ENCODE measurements at places on chromosomes 6 and 20.

- DNase-seq, result no peak
Observed at GRCh38 chr20:38680500-38681306, 43.6 kb upstream of the SLC32A1 start.

DNA sequence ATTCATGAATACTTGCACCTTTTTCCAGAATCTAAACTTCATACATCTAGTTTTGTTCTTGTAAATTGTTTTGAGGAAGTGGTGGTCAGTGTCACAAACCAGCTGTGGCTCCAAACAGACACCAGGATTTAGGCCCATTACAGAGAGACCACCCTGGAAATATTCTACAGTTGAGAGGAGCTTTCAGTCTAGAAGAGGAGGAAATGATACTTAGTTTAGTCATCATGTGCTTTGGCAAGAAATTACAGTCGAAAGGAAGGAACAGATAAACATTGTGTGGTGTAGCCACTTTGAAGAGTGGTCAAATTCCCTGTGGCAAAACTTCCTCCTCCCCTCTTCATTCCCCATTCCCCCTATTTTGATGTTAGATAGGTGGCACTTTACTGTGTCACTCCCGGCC lies 15.7 kb downstream of the DCBLD1 start:
- no peak for DNase-seq

GRCh38 chr20:16020971-16021370 lies 552.3 kb downstream of the KIF16B start:
- no peak for DNase-seq

DNA sequence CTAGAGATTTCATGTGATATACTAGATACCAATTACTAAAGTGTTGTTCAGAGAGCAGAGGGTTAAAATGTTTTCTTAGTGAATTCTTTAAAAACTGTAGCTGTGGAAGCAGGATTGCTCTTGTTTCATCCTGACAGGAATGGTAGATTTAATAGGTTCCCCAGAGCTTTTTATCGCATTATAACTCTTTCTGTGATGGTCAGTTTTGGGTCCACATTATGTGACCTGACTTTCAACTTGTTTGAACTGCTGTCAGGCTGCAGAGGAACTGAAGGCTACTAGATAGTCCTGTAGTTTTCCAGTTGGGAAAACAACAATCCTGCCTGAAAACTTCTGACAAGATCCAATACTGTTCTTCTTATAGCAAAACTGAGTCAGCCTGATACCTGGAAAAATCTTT lies 329.3 kb upstream of the FLRT3 start:
- DNase-seq, result no peak

- no peak for DNase-seq
Observed at GRCh38 chr20:1950836-1951235, 43.0 kb downstream of the PDYN start.
